EH (cell line): ENCODE measurements at places on chromosomes 2 and 18.
A peak's percentile ranks its signal among the peaks of the same experiment; 100 is the strongest.

DNA sequence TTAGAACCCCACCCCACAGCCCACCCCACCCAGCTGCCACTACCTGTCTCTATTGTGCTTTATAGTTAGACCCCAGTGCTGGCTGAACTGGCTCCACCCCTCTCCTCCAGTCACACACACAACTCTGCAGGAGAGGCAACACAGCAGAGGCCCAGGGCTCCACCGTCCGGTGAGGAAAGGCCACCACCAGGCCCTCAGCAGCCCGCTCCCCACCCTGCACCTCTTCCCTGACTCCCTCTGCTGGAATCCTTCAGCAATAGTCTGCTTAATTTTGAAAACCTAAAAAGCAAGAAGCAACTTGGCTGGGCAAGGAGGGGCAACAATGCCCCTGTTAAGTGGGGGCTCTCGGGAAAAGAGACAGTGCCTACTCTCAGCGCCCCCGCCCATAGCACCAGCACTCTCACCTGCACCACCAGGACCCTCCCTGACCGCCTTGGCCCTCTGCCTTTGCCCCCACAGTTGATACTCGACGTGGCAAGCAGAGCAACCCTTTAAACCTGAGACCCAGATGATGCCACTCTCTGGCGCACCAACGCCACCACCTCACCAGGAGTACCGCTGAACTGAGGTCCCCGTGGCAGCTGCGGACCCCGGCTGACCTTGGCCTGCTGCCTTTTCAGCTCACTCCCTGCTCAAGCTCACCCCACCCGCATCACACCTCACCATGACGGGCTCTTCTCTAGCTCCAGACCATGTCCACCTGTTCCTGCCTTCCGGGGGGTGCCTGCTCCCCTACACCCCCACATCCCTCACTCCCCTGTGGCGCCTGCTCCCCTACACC, 45.7 kb downstream of the NDUFA10 start:
- DNase-seq, result peak; percentile 16

- no peak for DNase-seq
These were observed 254.1 kb downstream of the TSN start for GRCh38 chr2:122009561-122009960.

- DNase-seq, result peak; percentile 61
These were observed 21.2 kb downstream of the TRIB2 start for GRCh38 chr2:12737738-12738485.

- DNase-seq, result no peak
These were observed 175.6 kb downstream of the LAMA1 start for GRCh38 chr18:6941996-6942395.

- no peak for DNase-seq
These were observed 81.2 kb upstream of the DSEL start for GRCh38 chr18:67597759-67598158.

- peak; percentile 51 for DNase-seq
These were observed 94.9 kb downstream of the SLC4A3 start for GRCh38 chr2:219722276-219722879.

DNA sequence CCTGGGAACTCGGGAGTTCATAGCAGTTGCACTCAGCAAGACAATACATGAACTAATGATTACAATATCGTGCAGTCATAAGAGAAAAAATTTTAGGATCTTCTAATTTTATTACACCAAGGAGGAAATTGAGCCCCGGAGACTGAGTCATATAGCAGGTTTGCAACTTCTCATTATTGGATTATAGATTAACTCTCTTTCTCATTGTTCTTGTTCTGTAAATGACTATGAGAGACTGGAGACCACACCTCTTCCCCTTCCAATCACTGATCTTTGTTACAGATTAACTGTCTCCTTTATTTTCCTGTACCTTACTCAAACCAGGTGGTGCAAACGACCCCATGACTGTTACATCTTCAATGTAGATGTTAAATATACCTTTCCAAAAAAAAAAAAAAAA, 435.8 kb upstream of the DDX18 start:
- no peak for DNase-seq

DNA sequence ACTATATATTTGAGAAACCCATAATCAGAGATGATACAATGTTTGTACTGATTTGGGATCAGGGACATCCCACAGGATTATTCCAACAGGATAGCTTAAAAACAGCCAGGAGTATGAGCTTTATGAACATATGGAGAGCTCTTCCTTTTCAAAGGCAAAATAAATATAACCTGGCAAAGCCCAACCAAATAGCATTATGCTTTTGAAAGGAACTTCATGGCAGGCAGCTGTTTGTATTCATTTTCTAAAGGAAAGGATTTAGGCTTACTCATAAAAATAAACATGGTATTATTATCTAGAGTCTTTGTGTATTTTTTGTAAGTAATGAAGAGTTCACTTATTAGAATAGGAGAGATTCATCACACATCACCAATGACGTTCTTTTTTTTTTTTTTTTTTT, 44.4 kb downstream of the CCDC195 start:
- no peak for DNase-seq

DNA sequence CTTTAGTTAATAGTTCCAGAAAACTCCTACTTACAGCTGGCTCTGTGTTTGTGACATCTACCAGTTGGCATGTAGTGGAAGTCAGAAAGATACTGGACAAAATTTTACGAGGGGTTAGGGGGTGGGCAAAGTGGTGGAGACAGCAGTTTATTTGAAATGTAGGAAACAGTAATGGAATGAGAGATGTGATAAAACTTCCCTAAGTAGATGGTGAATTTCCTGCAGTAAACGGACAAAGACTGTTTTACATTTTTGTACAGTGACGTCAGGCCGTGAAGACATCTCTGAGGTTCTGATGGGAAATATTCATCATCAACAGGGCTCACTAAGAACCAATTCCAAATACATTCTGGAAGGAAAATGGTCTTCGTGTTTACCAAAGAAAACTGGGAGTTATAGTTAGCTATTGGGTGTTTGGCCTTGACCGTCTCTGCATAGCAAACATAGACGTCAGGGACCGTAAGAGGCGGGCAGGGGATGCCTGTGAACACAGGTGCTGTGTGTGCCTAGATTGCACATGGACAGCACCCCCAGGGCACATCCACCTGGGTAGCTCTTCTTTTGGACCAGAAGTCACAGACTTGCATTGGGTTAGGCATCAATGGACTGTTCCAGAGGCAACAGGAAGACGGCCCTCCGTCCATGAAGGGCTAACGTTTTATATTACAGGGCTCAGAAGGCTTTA, 131.5 kb downstream of the ZNF516 start:
- DNase-seq, result peak; percentile 97

GRCh38 chr18:13137670-13138419, 80.7 kb upstream of the LDLRAD4 start:
- peak; percentile 10 for DNase-seq

- no peak for DNase-seq
These were observed 473.9 kb downstream of the ARHGAP15 start for GRCh38 chr2:143603035-143603655.

GRCh38 chr2:53445383-53446070, 322.1 kb upstream of the CHAC2 start:
- peak; percentile 39 for DNase-seq

GRCh38 chr18:30432349-30432748, 610.2 kb downstream of the DSC3 start:
- no peak for DNase-seq

DNA sequence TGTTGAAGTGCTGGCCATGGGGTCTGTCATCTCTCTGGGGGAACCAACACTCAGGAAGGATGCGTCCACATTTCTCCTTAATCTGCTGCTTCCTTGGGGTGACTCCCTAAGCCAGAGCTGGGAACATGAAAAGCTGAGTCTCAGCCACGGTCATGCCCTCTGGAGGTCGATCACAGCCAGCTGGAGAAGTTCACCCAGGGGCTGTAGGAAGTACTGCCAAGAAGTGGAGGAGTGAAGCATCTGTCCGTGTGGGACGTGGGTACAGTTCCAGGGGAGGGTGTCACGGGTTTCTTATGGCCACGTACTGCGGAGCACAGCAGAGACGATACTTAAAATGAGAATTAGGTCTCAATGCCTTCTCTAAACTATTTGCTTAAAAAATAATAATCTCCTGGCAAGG, 42.4 kb upstream of the IGFBP2 start:
- peak; percentile 47 for DNase-seq

DNA sequence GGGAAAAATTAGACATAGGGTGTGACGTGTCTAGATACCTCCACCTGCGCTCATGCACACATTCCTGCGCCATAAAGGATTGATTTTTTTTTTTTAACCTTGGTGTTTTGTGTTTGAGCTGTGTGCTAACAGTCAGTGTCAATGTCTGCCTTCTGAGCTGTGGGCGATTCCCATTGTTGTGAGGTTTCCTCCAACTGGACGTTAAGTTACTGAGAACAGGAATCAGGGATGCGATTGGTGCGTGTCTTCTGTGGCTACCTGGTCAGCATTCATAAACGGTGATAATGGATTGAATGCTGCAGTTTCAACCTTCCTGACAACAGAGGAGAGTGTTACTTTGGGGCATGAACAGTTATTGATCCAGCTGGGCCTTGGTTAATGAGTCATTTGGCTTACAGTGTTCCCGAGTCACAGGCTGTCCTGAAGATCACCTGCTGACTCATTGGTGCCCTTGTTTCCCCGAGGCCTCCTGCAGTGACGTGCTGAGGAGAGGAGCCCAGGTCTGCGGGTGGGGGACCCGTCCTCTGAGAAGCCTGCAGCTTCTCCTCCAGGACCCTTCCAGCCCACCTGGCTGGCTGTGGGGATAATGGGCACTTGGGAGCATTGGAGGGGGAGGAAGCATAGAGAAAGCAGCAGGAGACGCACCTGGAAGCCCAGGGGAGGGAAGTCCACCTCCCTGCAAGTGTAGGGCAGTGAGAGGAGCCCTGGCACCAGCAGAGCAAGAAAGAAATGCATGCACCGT, 25.8 kb upstream of the CABYR start:
- DNase-seq, result peak; percentile 36

- DNase-seq, result peak; percentile 56
These were observed 157.1 kb downstream of the BCL2 start for GRCh38 chr18:63162271-63163014.

DNA sequence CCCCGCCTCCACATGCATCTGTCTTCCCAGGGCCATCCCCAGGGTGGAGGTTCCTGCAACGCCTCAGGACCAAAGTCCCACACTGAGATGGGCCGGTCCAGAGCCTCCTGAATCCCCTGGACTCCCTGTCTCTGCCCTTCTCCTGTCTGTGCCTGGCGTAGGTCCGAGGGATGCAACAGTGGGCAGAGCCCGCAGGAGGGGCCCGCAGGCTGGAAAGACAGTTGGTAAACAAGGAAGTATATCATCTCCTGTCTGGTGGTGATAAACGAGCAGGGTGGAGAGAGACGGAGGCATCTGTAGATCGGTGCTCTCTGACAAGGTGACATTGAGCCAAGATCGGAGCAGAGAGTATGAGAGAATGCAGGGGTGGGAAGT, 72.6 kb upstream of the RAB6C start:
- no peak for DNase-seq

GRCh38 chr2:63926815-63927214, 85.1 kb downstream of the UGP2 start:
- DNase-seq, result no peak

- no peak for DNase-seq
These were observed 50.6 kb downstream of the ANKMY1 start for GRCh38 chr2:240507060-240507777.

DNA sequence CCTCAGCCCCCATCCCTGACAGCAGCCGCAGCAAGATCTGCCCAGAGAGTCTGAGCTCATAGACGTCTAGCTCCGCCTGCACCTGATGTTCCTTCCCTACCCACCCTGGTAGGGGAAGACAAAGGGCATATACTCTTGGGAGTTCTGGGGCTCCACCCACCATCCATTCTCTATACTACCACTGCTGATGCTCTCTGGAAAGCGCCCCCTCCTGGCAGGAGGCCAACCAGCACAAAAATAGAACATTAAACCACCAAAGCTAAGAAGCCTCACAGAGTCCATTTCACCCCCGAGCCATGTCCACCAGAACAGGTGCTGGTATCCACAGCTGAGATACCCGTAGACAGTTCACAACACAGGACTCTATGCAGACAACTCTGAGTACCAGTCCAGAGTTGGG, 662.6 kb upstream of the FAM98A start:
- DNase-seq, result no peak

GRCh38 chr2:144111437-144111836, 408.5 kb downstream of the ZEB2 start:
- peak; percentile 96 for DNase-seq

GRCh38 chr2:99852956-99853355, 289.4 kb downstream of the AFF3 start:
- no peak for DNase-seq
